NCI-H524 (cell line): ENCODE measurements at places on chromosomes 2 and 18.

GRCh38 chr2:109269706-109270504 lies 140.9 kb downstream of the SH3RF3 start:
- DNase-seq = no peak

GRCh38 chr2:20223407-20224163 lies 1.3 kb downstream of the SDC1 start:
- DNase-seq = peak; percentile 85

- peak; percentile 30 for DNase-seq
Measured at GRCh38 chr2:144524118-144525009, 4.4 kb upstream of the ZEB2 start.

DNA sequence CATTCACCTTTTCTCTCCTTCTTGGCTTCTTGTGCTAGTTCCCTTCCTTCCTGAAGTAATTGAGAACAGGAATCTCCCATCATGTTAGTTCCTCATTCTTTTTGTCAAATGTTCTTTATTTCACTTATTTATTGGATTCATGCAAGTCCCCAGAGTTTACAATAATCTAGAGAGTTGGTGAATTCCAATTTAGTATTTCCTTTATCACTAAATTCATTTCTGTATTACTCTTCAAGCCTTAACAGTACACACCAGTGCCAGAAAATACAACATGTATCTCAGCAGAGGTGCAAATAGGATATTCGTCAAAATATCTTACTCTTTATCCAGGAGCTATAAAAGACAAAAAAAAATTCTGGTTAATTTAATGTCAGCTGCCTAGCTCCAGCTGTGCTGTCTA lies 121.9 kb upstream of the SETBP1 start:
- no peak for DNase-seq

- DNase-seq = no peak
Measured at GRCh38 chr18:37334631-37335408, 230.8 kb downstream of the CELF4 start.

GRCh38 chr2:214547931-214548330 lies 137.1 kb downstream of the VWC2L start:
- DNase-seq = no peak

GRCh38 chr2:152189622-152190495 lies 14.3 kb upstream of the STAM2 start:
- DNase-seq = peak; percentile 54

DNA sequence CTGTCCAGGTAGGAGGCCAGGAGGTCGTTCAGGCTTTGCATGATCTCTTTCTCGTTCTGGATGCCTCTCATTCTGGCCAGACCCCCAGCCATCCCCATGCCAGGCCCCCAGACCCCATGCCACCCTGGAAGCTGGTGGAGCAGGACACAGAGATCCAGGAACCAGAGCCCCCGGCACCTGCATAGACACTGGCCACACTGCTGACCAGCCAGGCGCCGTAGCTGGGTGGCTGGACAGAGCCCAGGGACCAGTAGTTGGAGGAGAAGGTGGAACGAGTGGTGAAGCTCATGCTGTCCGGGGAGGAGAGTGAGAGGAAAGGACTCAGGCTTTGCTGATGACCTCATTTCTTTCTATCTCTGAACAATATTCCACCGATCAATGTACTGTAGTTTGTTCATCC lies 35.5 kb downstream of the SLC4A5 start:
- no peak for DNase-seq

DNA sequence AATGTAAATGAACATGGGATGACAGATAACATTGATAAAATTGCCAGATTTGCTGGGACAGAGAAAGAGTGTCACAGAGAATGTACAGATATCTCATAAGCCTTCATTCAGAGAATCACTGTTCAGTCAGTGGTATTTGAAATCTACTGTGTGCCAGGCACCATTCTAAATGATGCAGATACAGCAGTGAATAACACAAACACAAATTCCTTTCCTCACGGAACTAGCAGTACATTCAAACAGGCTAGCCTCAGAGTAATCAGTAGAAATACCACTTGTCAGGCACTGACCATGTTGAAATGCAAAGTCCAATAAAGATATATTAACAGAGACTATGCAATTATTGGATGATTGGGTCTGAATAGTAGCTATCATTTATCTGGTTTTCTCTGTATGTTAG lies 211.0 kb downstream of the RDH14 start:
- no peak for DNase-seq

DNA sequence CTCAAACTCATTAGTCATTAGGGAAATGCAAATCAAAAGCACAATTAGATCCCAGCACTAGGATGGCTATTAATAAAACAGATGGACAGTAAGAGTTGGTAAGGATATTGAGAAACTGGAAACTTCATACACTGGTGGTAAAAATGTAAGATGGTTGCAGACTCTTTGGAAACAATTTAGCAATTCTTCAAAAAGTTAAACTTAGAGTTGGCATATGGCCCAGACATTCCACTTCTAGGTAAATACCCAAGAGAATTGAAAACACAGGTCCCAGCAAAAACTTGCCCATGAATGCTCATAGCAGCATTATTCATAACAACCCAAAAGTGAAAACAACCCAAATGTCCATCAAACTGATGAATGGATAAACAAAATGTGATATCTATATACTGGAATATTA lies 84.9 kb upstream of the ZFP36L2 start:
- DNase-seq = no peak

DNA sequence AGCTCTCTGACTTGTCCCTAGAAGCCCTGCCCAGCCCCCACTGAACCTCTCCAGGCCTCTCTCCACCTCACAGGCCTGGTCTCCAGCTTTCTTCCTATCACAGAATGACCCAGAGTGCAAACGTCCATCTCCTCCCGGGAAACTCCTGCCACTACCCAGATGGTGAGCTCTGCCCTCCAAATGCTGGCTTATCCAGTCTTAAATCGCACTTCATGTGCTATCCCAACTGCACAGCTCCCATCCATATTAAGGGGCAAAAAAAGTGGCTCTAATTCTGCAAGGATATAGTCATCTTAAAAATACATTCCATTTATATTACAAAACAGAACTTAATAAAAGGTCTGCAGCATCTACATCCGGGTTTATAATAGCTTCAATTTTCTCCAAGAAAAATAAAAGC lies 70.8 kb upstream of the CDC42EP3 start:
- no peak for DNase-seq

GRCh38 chr2:234395891-234396420 lies 100.9 kb downstream of the ARL4C start:
- DNase-seq = peak; percentile 97

GRCh38 chr2:37975808-37976207 lies 50.7 kb downstream of the RMDN2 start:
- no peak for DNase-seq
